Stimulated activated CD4-positive, alpha-beta T cell treated with anti-CD3 and anti-CD28 coated beads, Interleukin-12 subunit alpha, Interleukin-12 subunit beta, amount 100 ng/mL, for 48 hours (primary cell): ENCODE measurements at places on chromosomes 2 and 18.

GRCh38 chr2:97699765-97700444 is 13.5 kb upstream of the ZAP70 start:
- peak; percentile 73 for DNase-seq

DNA sequence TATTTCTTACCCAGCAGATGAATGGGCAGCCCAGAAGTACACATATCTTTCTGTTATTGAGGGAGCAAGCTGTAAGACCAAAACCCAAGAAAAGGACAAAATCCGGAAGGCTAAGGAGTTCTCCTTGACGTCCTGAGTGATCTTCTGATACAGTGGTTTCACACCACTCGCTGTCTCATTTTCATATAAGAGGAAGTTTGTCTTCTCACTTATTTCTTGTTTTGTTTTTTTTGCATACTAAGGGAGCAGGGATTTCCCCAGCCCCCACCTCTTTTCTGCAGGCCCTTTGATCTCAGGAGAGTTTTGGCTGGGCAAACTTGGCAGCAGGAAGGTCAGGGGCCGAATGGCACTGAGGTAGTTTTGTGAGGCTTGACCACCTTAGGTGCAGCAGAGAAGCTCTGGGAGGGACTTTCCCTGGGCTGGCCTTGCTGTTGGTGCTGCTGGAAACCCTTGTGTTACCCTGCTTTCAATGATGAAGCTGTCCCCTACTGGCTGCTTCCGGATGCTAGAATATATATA is 13.3 kb downstream of the CHRNA1 start:
- DNase-seq = peak; percentile 38

DNA sequence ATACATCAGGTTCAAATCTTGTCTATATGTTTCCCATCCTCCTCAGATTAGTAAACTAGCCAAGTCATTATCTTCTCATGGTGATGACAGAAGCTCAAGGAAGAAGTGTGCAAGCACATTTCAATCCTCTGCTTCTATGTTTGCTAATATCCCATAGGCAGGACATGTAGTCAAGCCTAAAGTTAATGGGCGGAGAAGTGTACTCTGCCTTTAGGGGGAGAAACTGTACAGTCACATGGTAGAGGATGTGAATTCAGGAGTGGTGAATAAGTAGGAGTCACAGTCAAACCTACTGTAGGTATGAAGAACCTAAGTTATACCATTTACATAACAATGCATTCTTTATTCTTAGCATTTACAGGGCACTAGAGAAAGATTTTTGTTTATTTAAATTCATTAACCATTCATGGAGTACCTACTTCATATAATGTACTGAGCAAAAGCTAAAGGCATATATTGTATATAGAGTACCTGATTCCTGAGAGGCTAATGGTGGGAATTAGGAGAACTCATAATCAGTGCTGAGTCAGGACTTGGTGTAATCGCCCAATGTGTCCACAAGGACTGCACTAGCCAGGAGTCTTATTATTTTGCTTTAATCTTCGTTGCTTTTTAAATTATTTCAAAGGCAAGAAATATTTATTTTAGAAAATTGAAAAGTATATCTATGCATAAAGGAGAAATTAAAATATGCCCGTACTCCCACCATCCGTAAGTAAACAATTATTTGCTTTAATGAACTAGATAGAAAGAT is 394.3 kb upstream of the ETAA1 start:
- no peak for DNase-seq

DNA sequence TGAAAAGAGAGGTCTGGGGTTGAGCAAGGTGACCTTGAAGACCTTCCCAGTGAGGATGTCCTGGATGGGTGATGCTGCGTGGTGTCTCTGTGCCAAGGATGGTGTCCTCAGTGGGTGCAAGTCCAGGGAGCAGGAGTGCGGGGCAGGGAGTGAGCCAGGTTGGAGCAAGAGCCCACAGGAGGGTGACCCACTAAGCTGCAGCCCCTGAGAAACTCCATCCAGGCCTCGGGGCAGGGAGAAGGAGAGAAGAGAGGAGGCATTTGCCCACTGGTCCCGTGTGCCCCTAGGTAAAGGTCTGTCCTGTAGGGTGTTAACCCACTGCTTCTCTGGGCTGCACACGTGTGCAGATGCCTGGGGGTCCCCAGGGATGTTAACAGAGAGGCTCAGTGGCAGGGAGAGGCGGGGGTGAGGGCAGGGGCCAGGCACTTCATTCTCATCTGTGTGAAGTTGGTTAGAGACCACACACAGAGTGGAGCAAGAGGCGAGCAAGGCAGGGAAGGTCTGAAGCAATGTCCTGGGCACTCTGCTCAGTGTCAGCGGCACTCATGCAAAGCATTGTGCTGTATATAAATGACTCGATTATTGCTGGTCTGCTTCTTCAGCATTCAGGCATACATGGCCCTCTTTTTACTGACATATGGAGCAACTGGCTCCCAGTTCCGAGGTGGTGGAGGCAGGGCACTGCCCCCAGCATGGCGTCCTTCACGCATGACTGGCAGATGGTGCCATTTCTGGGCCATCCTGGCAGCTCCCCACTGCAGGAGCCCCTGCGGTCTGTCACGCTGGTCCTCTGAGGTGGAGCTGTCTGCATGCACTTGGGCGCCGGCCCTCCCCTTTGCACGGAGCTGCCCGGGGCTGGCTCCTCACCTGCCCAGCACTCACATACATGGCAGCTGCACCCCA is 117.2 kb upstream of the HS6ST1 start:
- no peak for DNase-seq

GRCh38 chr18:40937386-40937785 is 1017.6 kb upstream of the PIK3C3 start:
- DNase-seq = no peak

GRCh38 chr2:182300608-182301007 is 126.2 kb downstream of the PDE1A start:
- DNase-seq = no peak

DNA sequence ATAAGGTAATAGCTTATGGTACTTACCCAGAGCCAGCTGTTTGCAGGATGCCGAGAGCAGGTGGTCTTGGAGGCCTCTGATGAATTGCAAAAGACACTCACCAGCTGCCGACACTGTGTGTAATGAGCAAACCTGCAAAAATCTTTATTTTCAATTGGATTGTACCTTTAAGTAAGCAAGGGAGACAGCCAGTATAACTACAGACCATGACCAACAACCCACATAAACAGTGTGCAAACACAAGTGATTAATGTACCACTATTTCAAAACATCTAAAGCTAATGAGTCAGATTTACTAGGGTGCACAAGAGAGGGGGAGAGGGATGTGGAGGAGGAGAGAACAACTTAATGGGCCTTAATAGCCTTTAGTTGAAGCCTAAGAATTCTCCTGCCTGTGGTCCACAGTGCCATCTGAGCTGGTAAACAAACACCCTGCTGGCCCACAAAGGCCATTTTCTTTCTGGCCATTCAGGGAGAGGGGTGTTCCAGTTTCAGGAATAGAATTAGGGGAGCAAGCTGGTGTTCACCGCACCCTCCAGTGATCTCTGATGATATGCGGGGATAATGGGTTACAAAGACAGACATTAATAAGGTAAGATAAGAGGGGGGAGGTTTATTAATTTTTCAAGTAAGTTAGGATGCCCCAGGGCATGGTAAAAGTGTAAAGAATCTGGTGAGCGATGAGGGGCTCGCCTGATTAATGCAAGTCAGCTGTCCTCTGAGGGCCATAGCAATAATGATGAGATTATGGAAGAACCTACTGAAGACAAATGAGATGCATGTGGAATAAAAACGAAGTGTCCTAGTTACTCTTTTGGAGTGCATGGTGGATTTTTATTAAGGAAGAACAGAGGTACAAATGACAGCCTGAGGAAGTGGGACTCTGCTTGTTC is 196.4 kb downstream of the HRH4 start:
- DNase-seq = no peak

DNA sequence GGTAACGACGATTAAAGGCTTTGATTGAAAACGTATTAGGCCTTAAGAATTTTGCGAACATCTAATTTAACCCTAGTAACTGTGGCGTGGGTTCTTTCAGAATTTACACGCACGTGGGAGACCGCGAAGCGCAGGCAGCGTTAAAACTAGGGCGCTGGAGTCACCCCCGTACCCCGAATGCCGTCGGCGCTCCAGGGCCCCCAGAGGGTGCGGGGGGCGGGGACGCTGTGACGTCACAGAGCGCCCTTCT is 673 bp upstream of the SMCHD1 start:
- DNase-seq = no peak

- no peak for DNase-seq
Observed at GRCh38 chr2:235141411-235142128, 189.8 kb downstream of the SH3BP4 start.

DNA sequence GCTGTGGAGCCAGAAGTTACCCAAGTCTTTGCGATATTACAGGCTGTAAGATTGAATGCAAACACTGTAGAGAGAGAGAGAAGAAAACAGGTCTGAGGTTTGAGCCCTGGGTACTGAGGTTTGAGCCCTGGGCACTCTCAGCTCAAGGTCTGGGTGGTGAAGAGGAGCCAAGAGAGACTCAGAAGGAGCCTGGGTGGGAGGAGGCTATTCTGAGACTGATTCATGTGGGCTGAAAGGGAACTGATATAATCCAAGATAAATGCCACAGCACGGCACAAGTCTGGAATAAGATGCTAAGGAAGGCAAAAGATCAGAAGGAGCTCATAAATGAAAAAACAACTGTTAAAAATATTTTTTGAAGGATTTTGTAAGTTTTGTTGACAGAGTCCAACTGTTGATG is 407.6 kb upstream of the HS6ST1 start:
- DNase-seq = no peak

DNA sequence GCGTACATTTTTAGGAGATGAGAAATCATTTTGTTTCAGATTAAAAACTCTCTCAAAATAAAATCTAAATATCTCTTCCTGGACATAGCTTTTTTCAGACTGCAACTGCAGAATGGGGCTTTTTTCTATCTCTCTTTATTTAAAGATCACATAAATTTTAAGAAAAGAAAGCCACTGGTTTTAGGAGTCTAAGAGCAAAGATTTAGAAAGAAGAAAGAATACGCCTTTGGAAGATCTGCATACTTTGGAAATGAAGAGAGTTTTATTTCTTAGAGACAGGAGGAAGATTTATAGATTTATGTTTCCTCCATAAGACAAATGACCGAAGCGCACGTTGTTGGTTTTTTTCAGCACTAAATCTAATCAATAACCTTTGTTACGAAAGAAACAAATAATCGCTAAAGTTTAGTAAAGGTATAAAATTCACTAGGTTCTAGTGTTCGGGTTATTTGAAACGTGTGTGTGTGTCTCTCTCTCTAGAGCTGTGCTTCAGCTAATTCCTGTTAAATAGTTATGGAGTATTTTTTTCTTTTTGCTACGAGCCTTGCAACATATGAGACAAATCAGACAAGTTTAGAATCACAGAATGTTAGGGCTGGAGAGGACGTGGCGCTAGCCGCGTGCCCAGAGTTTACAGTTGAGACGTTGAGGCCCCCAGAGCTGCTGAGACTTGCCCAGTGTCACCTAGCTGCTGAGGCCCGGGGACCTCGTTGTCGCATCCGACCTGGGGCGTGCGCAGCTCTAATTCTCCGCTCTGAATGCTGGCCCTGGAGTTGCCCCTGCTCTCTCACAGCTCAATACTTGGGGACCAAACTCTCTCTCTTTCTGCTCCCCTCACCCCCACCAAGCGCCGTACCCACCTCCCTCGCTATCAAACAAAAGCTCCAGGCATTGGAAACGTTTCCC is 69.9 kb downstream of the CTAGE1 start:
- no peak for DNase-seq

GRCh38 chr2:183028108-183028507 is 10.1 kb downstream of the NCKAP1 start:
- no peak for DNase-seq

GRCh38 chr18:58309610-58310239 is 265.7 kb downstream of the NEDD4L start:
- no peak for DNase-seq

- DNase-seq = no peak
Observed at GRCh38 chr2:214549946-214550345, 139.1 kb downstream of the VWC2L start.

DNA sequence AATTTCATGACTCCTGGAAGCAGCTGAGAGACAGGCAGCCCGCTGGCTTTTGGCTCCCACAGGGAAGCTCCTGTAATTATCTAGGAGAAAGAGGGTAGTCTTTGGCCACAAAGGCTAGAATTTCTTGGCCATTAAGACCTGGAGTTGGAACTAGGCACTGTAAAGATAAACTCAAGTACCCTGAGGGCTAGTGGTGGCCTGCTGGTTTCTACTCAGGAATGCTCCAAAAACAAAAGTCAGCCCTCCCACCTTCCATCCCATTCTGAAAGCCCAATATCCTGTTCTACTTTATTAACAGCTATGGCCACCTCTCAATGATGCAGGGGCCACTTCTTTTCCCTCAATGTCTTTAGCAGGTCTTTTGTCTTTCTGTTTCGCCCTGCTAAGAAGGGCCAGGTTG is 34.0 kb upstream of the CYP26B1 start:
- no peak for DNase-seq

DNA sequence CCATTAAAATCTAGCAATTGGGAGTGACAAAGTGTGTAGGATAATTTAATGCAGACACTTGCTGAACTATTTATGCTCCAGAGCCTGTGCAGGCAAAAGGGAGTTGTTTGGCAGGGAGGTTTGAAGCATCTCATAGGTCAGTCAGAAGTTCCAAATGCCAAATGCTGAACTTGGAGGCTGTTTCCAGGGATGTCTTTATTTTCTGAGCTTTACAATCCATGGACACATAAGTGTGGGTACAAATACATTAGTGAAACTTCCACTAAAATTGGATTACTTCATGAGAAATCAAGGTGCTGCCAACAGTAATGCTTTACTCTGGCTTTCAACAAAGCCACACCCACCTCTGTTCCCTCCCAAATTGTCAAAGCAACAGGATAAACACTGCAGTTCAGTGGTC is 422.1 kb upstream of the SETBP1 start:
- no peak for DNase-seq

GRCh38 chr2:10327896-10328669 is 25.4 kb downstream of the HPCAL1 start:
- no peak for DNase-seq

DNA sequence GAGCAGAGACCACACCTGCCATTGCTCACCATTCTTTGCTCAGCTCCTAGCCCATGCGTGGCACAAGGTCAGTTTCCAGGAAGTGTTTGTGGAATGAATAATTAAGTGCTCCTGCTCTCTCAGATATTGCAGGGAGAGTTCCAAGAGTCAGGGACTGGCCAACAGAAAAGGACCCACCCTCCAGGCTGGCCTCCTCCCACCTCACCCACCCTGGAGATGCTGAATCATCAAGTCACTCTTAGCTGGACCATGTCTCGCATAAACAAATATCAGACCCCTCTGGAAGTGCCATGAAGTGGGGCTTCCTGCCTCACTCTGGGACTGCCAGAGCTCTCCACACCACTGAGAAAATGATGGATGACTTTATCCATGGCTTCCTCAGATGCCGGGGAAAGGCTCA is 256.0 kb downstream of the TNS1 start:
- DNase-seq = no peak

GRCh38 chr2:24231461-24231881 is 56.6 kb downstream of the FAM228A start:
- DNase-seq = no peak

GRCh38 chr2:37790019-37790418 is 118.6 kb upstream of the CDC42EP3 start:
- no peak for DNase-seq

DNA sequence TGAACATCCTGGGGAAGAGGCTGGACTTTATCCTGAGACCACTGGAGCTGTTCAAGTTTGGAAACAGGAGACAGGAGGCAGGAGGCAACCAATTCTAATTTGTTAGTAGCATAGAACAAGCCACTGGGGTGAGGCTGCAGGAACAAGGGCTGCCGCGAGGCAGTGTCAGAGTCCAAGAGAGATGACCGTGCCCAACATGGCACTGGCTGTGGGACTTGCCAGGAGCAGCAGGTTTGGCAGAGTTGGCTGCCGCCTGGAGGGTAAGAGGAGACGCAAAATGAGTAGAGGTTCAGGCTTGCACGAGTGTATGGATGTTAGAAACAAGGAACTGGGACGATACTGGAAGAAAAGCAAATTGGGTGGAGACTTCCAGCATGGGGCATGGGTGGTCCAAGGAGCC is 168.5 kb downstream of the TPGS2 start:
- DNase-seq = no peak
